ENCODE measurements at places on chromosomes 3 and 15. TPM values are rescaled to one million over a fixed set of nuclear protein-coding genes. Genes with fewer than 3 reads are reported as not detected.

The NEK10 gene
- total RNA-seq, result 6.2 TPM

The HCN4 gene
- total RNA-seq, result 1.3 TPM

The ZNF592 gene
- 29.3 TPM for total RNA-seq

The VPS39 gene
- total RNA-seq, result 75.1 TPM

The SEMA5B gene
- total RNA-seq, result 1.7 TPM

The ACAN gene
- 0.20 TPM for total RNA-seq

The RBP2 gene
- total RNA-seq, result 12.2 TPM

The ZXDC gene
- 34.6 TPM for total RNA-seq

The C3orf18 gene
- 12.3 TPM for total RNA-seq

The SLC24A5 gene
- total RNA-seq, result not detected

The ANKRD63 gene
- 1.6 TPM for total RNA-seq

The SEMA3B gene
- 87.0 TPM for total RNA-seq

The KIF15 gene
- 1.7 TPM for total RNA-seq

The ACOX2 gene
- total RNA-seq, result 19.5 TPM

The MEF2A gene
- total RNA-seq, result 50.6 TPM

The LMAN1L gene
- total RNA-seq, result not detected

The SYNPR gene
- total RNA-seq, result not detected

The ZPLD1 gene
- total RNA-seq, result 14.2 TPM

The GOLGA8T gene
- total RNA-seq, result 0.66 TPM

The CIB1 gene
- 106 TPM for total RNA-seq

The A4GNT gene
- total RNA-seq, result not detected

The MIX23 gene
- total RNA-seq, result 23.3 TPM

The DHFR2 gene
- total RNA-seq, result 8.5 TPM

The HIGD2B gene
- total RNA-seq, result not detected

The TGM5 gene
- total RNA-seq, result 0.26 TPM

The ROBO2 gene
- 2.8 TPM for total RNA-seq

The C3orf20 gene
- total RNA-seq, result not detected

The GHRL gene
- 2.2 TPM for total RNA-seq

The ZMYND10 gene
- 2.2 TPM for total RNA-seq

The MTMR10 gene
- total RNA-seq, result 28.3 TPM

The FEZF2 gene
- not detected for total RNA-seq

The SRPRB gene
- total RNA-seq, result 58.8 TPM

The ASB14 gene
- not detected for total RNA-seq

The KNG1 gene
- 0.43 TPM for total RNA-seq
